CD4-positive, alpha-beta T cell treated with Interleukin-2 at 100 ng/mL for 4 hours (primary cell): ENCODE measurements at places on chromosomes 13 and 19.

DNA sequence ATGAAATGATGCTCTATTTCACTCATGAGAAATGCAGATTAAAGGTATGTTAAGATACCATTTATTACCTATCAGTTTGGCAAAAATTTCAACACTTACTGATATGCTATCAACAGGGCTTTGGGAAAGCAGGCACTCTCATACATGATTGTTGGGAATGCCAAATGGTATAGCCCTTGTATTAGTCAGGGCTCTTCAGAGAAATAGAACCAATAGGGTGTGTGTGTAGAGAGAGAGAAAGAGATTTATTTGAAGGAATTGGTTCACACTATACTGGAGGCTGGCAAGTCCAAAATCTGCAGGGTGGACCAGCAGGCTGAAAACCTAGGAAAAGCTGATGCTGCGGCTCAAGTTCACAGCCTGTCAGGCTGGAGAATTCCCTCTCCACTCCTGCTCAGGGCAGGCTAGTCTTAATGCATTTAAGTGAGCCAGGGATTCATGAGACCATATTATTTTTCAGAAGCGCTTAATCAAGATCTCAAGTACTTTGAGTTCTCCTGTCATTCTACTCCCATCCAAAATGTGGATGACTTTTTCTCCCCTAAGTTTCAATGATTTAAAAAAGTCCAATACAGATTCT, 72.4 kb downstream of the NHLRC3 start:
- DNase-seq, result no peak

GRCh38 chr19:7773841-7774240, 10.8 kb downstream of the CLEC4M start:
- DNase-seq, result no peak

GRCh38 chr19:3061182-3062161, 823 bp downstream of the TLE5 start:
- peak; percentile 80 for DNase-seq

GRCh38 chr19:42191855-42192254, 25.6 kb downstream of the DEDD2 start:
- DNase-seq, result peak; percentile 63

DNA sequence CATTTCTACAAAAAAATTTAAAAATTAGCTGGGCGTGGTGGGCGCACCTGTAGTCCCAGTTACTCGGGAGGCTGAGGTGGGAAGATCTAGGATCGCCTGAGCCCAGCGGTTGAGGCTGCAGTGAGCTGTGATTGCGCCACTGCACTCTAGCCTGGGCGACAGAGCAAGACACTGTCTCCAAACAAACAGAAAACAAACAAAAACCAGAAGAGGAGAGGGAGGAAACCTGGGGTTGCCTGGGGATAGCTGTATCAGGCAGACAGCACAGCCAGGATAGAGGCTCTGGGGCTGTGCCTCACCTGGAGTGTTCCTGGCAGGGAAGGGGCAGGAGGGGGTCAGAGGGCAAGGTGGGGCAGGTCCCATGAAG, 2.6 kb upstream of the POLR2E start:
- no peak for DNase-seq

DNA sequence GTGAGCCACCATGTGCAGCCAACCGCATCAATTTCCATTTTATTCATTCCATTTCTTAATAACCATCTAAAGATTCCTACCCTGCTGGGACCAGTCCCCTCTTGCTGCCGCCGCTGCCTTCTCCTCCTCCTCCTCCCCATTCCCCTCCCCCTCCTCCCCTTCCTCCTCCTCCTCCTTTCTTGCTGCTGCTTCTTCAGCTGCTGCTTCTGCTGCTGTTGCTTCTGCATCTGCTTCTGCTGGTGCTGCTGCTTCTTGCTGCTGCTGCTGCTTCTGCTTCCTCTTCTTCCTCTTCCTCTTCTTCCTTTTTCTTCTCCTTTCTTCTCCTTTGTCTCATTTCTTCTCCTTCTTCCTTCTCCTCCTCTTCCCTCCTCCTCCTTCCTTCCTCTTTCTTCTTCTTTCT, 20.0 kb upstream of the SPRYD7 start:
- no peak for DNase-seq

DNA sequence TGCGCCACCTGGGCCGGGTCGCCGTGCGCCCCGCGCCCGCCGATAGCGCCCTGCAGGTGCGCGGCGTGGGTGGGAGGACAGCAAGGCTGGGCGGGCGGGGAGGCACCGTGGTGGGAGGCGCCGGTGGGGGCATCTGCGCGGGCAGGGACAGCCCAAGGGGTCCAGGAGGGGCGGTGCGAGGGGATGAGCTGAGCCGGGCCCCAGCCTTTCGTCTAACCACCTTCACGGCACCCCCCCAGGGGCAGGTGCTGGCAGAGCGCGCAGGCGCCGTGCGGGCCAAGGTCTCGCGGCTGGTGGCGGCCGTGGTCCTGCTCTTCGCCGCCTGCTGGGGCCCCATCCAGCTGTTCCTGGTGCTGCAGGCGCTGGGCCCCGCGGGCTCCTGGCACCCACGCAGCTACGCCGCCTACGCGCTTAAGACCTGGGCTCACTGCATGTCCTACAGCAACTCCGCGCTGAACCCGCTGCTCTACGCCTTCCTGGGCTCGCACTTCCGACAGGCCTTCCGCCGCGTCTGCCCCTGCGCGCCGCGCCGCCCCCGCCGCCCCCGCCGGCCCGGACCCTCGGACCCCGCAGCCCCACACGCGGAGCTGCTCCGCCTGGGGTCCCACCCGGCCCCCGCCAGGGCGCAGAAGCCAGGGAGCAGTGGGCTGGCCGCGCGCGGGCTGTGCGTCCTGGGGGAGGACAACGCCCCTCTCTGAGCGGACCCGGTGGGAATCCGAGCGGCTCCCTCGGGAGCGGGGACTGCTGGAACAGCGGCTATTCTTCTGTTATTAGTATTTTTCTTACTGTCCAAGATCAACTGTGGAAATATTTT, 3.1 kb downstream of the KISS1R start:
- peak; percentile 74 for DNase-seq

DNA sequence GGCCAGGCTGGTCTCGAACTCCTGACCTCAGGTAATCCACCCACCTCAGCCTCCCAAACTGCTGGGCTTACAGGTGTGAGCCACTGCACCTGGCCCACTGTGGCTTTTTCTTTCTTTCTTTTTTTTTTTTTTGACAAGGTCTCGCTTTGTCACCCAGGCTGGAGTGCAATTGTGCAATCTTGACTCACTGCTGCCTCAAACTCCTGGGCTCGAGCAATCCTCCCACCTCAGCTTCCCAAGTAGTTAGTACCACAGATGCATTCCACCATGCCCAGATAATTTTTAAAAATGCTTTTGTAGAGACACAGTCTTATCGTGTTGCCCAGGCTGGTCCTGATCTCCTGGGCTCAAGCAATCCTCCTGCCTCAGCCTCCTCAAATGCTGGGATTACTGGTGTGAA, 12.1 kb upstream of the FCGBP start:
- DNase-seq, result no peak

DNA sequence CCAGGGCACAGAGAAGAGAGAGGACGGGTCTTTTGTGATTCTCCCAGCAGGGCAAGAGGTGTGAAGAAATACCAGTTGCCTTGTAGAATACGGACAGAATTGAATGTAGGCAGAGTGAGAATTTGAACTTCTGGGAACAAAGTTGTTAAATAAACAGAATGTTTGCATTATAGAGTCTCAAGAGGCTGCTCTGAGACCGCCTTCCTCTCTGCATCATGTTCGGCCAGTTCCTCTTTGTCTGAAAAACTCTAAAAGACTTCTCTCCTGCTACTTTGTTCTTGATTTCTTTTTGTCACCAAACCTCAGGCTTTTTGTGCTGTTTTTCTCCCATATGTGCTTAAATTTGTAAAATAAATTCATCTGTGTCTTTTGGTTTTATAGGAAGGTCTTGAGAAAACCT, 256.4 kb downstream of the DLEU7 start:
- no peak for DNase-seq

DNA sequence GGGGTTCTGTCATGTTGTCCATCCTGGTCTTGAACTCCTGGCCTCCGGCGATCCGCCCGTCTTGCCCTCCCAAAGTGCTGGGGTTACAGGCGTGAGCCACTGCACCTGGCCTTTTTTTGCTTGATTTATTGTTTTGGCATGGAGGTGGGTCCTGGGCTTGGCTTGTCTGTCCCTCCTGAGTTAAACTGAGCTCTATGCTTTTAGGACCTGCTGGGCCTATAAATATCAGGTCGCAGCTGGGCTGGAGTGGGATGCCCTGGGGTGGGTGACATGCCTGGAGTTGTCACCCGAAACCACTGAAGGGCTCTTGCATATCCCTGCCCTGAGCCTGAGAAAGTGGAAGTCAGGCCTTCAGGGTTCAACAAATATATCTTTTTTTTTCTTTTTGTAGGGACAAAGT, 5.5 kb downstream of the ARRDC5 start:
- no peak for DNase-seq

DNA sequence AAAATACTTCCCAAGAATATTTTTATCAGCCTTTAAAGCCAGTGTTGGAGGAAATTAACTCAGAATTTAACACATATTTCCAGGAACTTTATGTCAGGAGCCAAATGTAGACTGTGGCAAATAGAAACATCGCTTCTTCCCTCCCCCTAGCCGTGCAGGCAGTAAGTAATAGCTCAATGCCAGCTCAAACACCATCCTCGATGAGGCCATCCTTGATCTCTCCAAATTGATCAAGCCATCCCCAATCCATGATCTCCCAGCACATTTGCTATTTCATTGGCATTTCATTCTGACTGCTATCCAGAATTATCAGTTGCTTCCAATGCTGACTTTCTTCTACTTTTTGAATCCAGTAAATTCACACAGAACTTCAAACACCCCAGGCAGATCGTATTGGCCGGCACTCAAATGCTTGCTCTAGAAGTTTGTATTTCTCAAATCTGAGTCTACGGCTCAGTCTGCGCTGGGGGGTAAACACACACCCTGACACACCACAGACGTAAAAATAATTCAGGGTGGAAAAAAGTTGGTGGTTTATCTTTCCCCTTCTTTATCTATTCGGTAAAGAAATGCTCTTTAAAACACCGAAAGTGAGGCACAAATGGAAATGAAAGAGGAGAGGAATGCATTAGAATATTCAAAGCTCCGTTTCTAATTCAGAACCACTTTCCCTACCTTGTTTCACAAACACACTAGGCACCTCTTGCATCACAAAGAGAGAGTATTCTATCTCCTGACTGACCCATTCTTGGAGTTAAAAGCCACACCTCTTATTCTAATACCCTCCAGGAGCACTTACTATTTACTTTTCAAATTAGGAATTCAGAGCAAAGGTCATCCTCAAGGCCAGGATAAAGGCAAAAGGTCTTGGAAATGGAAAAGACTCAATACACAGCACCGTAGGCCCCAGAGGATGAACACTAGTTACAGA, 991 bp downstream of the OBI1 start:
- no peak for DNase-seq

- no peak for DNase-seq
Observed at GRCh38 chr19:48568345-48568886, 16.4 kb downstream of the SULT2B1 start.

DNA sequence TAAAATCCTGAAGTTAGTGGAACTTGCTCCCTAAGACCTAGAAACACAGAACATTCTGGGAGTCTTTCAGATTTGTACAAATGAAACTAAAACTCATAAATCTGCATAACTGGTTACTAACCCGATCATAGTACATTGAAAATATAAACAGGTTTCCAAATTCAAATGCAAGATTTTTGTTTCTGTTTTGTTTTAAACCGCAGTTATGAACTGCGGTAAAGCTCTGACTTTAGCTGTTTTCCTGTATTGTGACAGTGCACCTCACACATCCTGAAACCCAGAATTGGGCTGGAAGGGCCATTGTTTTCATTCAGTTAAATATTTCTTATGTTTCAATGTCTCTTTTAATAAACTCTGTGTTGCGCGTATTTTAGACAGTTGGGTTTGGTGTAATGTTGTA, 204.7 kb downstream of the SHISA2 start:
- DNase-seq, result peak; percentile 39

GRCh38 chr13:40517486-40518480, 148.7 kb downstream of the FOXO1 start:
- DNase-seq, result no peak

DNA sequence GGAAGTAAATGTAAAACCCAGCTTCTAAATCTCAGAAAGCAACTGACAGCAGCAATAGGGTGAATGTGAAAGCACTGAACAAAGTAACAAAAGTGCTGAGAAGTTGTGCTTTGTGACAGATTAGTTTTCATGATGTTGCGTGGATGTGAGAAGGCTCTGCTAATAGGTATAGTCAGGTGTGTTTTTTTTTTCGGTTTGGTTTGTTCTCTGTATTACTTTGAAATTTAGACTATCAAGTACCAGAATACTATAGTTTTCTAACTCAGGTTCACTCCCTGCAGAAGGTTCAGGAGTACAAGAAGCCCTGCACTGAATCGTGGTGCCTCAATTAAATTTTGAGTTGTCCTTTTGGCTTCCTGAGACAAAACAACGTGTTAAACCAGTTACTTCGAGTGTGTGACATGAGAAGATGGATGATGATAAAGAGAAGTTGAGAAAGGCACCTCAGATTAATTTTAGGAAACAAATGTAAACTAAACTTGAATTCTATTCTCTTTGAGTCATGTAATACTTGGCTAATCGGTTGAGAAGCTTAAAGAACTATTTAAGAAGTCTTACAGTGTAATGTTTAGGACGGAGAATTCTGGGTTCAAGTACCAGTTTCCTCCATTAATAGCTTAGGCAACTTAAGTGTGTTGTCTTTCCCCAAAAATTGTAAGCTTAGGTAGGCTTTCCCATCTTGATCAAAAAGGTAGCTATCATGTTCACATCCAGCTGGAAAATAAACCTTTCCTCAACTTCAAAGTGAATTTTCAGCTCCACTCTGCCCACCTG, 10.3 kb downstream of the MIR17HG start:
- no peak for DNase-seq

DNA sequence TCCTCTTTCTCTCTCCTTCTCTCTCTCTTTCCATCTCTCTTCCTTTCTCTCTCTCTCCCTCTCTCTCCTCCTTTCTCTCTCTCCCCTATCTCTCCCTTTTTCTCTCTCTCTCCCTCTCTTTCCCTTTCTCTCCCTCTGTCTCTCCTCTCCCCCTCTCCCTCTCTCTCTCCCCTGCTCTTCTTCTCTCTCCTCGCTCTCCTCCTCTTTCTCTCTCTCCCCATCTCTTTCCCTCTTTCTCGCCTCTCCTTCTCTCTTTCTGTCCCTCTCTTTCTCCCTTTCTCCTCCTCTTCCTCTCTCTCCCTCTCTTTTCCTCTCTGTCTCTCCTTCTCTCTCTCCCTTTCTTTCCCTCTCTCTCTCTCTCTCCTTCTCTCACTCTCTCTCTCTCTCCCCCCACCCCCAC, 196.6 kb downstream of the UQCRFS1 start:
- no peak for DNase-seq

DNA sequence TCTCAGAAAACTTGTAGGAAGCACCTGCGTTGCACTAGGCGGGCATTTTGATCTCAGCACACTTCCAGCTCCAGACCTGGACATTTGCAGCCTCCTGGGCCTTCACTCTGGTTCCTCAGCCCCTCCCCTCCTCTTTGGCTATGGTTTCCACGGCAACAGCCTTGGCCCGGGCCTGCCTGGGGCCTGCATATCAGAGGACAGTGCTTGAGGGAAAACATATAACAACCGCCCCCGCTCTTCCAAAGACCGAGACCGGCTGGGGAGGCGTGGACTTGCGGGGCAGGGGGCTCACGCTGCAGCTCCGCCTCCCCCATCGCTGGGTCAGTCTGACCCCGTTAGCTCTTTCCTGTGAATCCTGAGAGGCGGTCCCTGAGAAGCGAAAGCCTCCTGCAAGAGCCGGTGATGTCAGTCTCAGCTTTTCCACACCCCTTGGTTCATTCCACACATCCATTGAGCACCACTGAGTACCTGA, 125.7 kb upstream of the PEG3 start:
- DNase-seq, result no peak
